HuH-7 (cell line): ENCODE measurements at places on chromosomes 4 and X.

GRCh38 chr4:4667622-4668081 lies 125.8 kb upstream of the STX18 start:
- DNase-seq = no peak

- DNase-seq = peak; percentile 85
These were observed 277.5 kb upstream of the AGTR2 start for GRCh38 chrX:115892787-115893671.

DNA sequence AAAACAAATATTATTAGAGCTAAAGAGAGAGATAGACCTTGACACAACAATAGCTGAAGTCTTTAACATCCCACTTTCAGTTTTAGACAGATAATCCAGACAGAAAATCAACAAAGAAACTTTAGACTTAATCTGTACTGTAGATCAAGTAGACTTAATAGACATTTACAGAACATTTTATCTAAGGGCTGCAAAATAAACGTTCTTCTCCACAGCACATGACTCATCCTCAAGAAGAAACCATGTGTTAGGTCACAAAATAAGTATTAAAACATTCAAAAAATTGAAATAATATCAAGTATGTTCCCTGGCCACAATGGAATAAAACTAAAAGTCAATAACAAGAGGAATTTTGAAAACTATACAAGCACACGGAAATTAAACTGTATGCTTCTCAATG lies 1510.3 kb upstream of the PCDH10 start:
- no peak for DNase-seq

- DNase-seq = no peak
These were observed 230.4 kb upstream of the PITX2 start for GRCh38 chr4:110853242-110853641.

GRCh38 chr4:74969507-74970474 lies 36.9 kb downstream of the PARM1 start:
- peak; percentile 19 for DNase-seq

DNA sequence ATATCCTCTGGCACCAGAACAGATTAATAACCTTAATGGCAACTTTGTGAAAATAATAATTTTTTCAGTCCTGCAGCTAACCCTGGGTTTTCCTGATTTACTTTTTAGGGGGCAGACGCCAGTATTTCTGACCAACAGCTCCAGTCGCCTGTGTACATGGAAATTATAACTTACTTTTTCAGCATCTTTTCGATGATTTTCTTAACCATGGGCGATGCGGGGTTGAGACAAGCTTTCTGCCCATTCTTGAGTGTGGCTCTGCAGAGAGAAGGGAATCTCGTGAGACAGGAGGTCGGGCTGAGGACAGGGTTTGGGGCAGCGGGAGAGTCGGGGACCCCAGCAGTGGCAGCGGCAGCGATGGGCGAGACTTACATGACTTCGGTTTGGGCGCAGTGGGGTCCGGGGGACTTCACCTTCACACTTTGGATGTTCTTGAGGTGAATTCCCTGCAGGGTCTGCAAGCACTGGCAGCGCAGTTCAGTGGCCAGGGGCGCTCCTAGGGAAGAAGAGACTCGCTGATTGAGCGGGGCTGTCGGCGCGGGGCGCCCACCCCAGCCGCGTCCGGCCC lies 484 bp downstream of the CXCL2 start:
- DNase-seq = no peak

GRCh38 chr4:141047228-141047884 lies 85.9 kb downstream of the RNF150 start:
- no peak for DNase-seq

DNA sequence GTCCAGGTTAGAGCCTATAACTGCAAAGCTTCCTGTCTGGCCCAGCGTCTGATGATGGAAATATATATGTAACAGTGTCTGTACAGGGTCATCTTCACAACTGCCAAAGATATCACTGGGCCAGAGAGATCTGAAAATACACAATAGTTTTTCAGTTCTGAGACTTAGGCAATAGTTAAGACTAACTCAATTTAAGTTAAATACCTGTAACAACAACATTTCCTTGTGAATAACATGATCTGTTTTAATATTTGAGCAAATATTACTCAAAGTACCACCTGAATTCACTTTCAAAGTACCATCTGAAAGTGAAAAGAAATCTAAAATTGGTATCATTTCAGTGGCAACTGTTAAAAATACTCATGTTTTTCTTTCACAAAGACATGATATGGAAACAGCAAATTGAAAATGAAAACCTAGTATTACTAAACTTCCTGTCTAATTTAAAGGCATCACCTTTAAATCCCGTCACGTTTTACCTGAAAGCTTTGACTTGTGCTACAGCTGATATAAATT lies 9.6 kb downstream of the ZAR1 start:
- no peak for DNase-seq

GRCh38 chrX:111131572-111131971 lies 35.6 kb downstream of the PAK3 start:
- no peak for DNase-seq

- DNase-seq = no peak
These were observed 131.4 kb downstream of the TRAM1L1 start for GRCh38 chr4:116953947-116954346.

DNA sequence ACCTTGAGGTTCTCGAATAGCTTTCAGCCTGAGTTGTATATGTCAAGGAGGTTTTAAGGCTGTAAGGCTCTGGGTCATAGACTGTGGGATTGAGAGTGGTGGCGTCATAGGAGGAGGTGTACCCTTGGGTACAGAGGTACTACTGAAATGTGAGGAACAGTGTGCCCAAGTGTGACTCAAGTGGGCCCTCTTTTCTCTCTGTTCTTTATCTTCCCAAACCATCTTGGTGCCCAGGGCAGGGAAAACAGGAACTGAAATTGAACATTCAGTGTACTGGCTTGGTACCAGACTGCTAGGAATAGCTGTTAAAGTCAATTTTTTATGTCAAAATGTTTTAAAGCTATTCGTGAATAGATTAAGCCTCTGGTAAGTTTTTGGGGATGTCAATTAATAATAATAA lies 136.2 kb upstream of the RPS6KA3 start:
- no peak for DNase-seq

- no peak for DNase-seq
These were observed 1081.9 kb downstream of the FAT4 start for GRCh38 chr4:126396703-126397102.

DNA sequence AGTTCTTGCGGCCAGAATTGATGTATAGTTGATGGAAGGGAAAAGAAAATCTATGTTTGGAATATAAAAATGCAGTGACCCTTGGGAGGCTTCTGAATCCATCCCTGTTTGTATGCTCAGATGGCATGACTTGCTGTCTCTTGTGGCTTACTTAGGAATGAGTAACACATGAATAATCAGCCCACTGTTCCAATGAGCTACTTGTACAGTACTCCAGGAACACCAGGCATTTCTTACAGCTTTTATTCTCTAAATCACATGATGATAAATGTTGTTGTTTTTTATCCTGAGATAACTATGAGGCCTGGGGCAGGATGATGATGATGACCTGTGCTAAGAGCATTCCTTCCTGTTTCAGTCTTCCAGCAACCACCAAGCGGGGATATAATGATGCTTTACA lies 18.9 kb downstream of the TMPRSS11E start:
- DNase-seq = no peak

- no peak for DNase-seq
These were observed 123.5 kb downstream of the CAMK2D start for GRCh38 chr4:113637823-113638561.
